ENCODE measurements at places on chromosomes 4 and X. TPM values are rescaled to one million over a fixed set of nuclear protein-coding genes. Genes with fewer than 3 reads are reported as not detected.
A peak's percentile ranks its signal among the peaks of the same experiment; 100 is the strongest.

GRCh38 chr4:85514783-85515182 lies 39.8 kb downstream of the ARHGAP24 start:
- ATAC-seq = no peak

DNA sequence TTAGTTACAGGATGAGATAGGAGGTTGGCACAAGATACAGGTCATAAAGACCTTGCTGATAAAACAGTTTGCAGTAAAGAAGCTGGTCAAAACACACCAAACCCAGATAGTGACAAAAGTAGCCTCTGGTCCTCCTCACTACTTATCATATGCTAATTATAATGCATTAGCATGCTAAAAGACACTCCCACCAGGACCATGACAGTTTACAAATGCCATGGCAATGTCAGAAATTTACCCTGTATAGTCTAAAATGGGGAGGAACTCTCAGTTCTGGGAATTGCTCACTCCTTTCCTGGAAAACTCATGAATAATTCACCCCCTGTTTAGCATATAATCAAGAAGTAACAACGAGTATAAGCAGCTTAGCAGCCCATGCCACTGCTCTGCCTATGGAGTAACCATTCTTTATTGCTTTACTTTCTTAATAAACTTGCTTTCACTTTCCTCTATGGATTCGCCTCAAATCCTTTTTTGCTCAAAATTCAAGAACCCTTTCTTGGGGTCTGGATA lies 1254.4 kb downstream of the PCDH7 start:
- ATAC-seq = peak; percentile 61

Gene FAAH2
- total RNA-seq = 1.3 TPM

Gene ARHGEF6
- 11.6 TPM for total RNA-seq
